Chondrocyte (in vitro differentiated cells): ENCODE measurements at places on chromosomes 1 and 21. TPM values are rescaled to one million over a fixed set of nuclear protein-coding genes. Genes with fewer than 3 reads are reported as not detected.

- no peak for DNase-seq
These were observed 102.6 kb downstream of the PDE9A start for GRCh38 chr21:42755766-42756579.

GRCh38 chr1:181095763-181096184, 7.3 kb downstream of the IER5 start:
- no peak for DNase-seq

DNA sequence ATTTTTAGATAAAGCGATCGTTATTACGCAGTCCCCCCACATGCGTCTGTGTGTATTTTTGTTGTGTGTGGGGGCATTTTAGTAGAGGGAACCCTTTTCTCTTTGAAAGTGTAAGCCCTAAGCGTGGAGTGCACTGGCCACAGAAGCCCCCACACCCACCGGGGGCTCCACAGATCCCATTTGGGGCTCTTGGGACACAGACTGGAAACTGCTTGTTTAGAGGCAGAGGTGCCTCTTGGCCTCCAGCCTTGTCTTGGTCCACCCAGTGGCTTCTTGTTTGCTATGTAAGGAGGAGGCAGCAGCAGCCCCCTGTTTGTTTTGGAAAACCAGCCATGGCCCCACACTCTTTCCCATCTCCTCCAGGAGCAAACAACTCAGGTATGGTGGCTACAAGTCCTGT, 42.8 kb downstream of the SLC37A1 start:
- no peak for DNase-seq

GRCh38 chr21:45348591-45349327, 56.2 kb upstream of the COL18A1 start:
- peak; percentile 12 for DNase-seq

DNA sequence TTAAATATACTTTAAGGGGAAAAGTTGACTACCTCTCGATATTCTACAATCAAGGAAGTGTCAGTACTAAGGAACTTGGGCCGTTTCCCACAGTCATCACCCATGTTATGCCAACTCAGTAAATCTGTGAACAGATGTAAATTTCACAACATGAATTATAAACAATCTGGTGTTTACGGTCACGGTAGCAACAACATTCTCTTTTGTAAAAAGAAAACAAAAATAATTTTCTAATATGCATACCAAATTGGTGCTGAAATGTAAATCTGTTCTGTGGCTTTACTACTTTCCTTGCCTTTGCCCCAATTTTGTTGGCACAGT, 1.2 kb downstream of the SH3GLB1 start:
- no peak for DNase-seq

- no peak for DNase-seq
These were observed 22.4 kb upstream of the CCDC27 start for GRCh38 chr1:3729594-3730542.

GRCh38 chr1:231058416-231059109, 18.5 kb upstream of the FAM89A start:
- DNase-seq: no peak

DNA sequence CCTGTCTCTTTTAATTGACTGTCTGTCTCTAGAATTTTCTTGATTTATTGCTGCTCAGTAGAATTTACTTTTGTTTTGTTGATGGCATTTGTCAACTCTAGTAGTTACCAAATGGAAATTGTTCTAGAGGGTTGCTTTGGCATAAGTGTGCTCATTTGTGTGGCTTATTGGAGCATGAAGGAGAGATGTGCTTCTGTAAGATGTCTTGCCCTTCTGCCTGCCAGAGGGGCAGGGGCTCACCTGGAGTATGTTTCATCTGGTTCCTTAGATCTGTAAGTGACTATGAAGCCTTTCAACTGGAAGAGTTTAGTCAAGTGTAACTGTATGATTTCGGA, 345.5 kb downstream of the DISC1 start:
- no peak for DNase-seq

GRCh38 chr1:181251001-181251712, 162.7 kb downstream of the IER5 start:
- DNase-seq: no peak

GRCh38 chr1:85359874-85360721, 83.7 kb upstream of the BCL10 start:
- no peak for DNase-seq

DNA sequence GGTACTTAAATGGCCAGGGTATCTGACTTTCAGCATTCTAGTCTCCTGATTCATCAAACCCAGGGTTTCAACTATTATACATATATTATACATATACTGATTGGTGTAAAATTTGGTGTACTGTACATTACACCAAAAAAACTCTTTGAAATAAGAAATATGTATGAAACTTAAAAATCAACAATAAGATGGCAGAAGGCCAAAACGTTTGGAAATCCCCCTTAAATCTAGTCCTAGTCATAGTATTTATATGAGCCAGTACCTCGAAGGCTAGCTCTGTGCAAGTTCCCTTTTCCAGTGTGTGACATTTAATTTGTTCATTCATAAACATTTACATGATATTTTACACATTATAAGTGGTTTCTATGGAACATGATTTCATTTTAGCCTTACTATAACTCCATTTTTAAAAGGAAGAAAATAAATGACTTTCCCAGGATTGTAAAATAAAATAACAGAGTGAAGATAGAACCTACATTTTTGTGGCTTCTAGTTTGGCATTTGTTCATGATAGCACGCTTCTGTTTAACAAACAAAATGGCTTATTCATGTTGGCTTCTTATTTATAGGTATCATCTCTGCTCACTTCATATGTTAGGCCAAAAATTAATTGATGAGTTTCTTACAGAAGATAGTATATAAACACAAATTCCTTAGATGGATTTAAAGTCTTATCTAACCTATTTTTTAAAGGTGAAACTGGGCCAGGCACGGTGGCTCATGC, 18.8 kb upstream of the ZNF281 start:
- no peak for DNase-seq

DNA sequence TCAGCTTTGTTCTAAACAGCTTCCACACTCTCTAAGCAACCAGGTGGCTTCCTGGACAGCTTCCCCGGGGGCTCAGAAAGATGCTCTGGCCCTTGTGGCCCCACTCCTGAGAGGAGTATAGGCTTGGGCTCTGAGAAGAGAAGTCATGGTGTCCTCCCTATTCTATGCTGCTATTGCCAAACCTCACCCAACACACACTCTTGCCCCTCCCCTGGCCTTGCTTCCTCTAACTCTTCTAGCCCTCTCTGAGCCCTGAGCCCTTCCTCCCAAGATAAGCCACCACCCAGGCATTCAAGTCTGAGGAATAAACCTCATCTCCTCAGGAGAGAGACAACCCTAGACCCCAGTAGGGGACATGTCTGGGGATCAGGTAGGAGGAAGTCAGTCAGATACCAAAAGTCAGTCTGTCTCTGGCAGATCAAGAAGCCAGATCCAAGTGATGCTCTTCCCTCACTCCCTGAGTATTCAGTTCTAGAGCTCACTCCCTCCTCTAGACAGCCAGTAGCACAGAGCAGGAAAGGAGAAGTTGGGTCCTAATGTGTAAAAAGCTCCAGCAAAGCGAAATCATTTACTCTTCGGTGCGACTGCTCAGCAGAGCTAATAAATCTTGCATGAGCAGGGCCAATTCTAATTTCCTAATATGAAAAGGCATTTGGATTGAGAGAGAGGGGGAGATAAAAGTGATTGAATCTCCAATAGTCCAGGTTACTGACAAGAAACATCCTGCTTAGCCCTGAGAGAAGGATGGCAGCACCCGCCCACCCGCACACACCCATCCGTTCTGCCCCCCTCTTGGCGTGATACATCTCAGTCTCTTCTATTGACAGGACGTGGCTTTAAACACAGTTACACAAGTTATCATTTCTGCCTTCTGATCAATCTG, 50.5 kb downstream of the DMAP1 start:
- no peak for DNase-seq

DNA sequence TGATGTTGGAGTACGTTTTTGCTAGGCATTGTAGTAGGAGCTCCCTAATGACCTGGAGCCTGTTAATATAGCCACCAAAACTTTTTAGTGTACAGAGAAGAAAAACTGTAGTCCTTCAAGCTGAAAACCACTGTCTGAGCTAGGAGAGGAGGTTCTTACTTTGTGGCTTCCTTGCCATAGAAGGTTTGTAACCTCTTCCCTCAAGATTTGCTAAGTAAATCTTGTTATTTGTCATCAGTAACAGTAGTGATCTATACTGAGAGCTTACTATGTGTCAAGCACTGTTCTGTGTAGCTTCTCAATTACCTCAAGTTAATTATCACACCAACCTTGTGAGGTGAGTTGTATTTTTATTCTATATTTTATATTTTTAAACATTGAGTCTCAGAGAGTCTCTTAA, 21.2 kb upstream of the LRRC8C start:
- DNase-seq: no peak

- DNase-seq: no peak
These were observed 21.0 kb downstream of the PDE9A start for GRCh38 chr21:42674351-42674940.

DNA sequence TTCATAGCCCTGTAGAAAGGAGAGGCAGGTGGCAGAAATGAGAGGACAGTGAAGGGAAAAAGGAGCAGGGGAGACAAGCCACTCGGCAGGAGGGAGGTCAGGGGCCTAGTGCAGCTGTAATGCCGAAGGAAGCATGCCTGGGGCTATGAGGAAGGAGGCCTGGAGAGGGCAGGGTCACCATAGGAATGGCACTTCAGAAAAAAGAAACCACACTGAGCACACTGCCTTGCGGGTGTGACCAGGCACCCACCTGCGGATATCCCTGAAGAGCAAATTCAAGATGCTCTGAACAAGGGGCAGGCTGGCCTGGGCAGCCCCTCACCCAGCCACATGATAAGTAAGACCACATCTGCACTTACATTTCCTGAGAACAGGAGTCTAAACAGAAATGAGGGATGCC, 104.7 kb downstream of the JAK1 start:
- DNase-seq: no peak

- no peak for DNase-seq
These were observed 40.7 kb downstream of the AGO3 start for GRCh38 chr1:35971601-35972000.

DNA sequence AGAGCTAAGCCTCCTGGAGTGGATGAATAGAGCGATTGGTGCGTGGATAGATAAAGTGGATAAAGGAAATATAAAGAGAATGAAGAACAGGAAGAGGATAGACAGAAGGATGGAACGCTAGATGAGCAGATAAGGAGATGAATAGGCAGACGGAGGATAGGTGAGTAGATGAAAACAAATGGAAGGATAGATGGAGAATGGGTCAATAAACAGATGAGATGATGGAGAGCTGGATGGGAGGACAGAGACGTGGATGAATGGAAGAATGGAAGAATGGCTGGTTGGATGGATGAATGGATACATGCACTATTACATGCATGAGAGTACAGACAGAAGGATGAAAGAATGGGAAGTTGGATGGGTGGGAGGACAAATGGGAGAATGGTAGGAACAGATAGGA, 35.2 kb upstream of the EDN2 start:
- no peak for DNase-seq

- DNase-seq: no peak
These were observed 356.4 kb downstream of the DISC1 start for GRCh38 chr1:231982871-231983587.

GRCh38 chr1:244286341-244286740, 165.4 kb downstream of the ADSS2 start:
- DNase-seq: no peak

DNA sequence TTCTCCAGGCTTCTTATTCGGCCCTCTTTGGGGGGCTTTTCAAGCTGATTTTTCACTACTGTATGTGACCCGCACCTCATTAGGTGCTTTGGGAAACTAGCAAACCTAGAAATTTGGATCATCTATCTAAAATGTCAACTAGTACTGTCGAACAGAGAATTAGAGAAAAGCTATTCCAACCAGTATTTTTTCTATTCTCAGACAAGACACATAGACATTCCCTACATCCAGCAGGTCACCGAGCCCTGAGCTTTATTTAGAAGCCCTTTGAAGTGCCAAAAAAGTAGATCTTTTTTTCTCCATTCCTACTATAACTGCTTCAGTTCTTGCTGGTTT, 310 bp upstream of the SSR2 start:
- DNase-seq: no peak

DNA sequence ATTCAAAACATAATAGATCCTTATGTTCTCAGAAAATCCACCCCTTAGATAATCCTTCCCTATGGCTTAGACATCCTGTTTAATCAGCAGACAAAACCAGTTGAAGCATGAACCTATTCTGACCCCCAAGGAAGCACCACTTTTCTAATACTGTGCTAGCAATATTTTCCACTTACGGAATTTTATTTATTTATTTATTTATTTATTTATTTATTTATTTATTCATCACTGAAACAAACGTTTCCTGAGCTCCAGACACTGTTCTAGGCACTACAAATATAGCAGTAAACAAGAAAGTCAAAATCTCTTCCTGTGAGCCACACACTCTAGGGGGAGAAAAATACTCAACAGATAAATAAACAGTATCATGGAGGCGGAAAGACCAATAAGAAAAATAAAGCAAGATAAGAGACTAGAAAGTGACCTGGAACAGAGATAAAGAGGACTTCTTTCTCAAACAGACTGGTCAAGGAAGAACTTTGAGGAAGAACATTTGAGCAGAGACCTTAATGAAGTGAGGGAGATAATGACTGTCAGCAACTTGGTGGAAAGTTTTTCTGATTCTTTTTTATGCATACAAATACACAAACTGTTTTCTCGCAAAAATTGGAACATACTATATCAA, 145.5 kb upstream of the POGK start:
- no peak for DNase-seq

DNA sequence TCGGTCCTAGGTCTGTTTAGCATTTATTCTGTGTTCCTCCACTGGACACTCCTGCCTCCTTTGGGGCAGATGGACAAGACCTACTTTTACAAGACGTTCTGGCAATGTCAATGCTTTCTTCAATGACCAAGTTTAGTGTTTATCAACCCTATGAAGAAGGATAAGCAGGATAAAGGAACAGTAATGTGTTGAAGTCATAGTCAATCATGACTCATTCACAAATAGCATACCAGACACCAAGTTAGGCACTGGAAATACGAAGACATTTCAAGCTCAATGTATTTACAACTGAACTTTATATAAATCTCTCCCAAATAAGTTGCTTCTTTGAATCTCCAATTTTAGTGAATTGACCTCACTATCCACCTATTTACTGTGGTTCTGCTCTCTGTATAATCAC, 4.8 kb upstream of the SLC35D1 start:
- no peak for DNase-seq

DNA sequence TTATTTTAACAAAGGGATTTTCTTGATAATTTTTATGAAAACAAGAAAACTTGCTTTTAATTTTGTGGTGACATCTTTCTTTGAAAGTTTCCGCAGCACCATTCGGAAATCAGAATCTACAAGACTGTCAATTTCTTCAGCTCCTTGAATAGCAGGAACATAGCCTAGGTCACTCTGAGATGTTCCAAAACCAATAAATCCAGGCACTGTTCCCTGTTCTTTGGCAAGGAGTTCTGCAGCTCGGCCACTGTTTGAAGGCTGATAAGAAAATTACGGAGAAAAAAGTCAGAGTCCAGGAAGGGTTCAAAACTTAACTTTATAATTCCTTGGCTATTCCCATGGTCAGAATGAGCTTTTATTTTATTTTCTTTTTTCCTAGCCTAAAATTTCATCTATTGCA, 6.0 kb downstream of the LTN1 start:
- DNase-seq: no peak

Gene IL19
- total RNA-seq: not detected in 3 replicates

Gene FBXO42
- total RNA-seq: 17.8 to 20.9 TPM (median 20.1 TPM) in 3 replicates

Gene ADGRB2
- total RNA-seq: 11.9 to 20.4 TPM (median 12.2 TPM) in 3 replicates

Gene ANGPTL7
- 0.15 TPM in 1 of 3 replicates, not detected in the others for total RNA-seq

Gene SMIM11
- total RNA-seq: 5.5 to 20.8 TPM (median 8.0 TPM) in 3 replicates

Gene LCE2C
- total RNA-seq: not detected in 3 replicates

Gene CHIT1
- not detected in 3 replicates for total RNA-seq

Gene AUNIP
- total RNA-seq: 0.80 to 2.9 TPM (median 1.2 TPM) in 3 replicates

Gene TEKT2
- 0.17 TPM in 1 of 3 replicates, not detected in the others for total RNA-seq

Gene RIT1
- total RNA-seq: 39.8 to 52.2 TPM (median 51.4 TPM) in 3 replicates

Gene TNNI3K
- 0.67 to 1.0 TPM in 2 of 3 replicates, not detected in the other for total RNA-seq

Gene TP73
- 0.05 to 0.58 TPM in 2 of 3 replicates, not detected in the other for total RNA-seq

Gene LAMB3
- 5.5 to 6.5 TPM (median 6.3 TPM) in 3 replicates for total RNA-seq

Gene PODN
- total RNA-seq: 4.1 to 9.3 TPM (median 9.2 TPM) in 3 replicates

Gene CACNA1S
- 0.07 to 0.46 TPM (median 0.40 TPM) in 3 replicates for total RNA-seq
